Astrocyte (in vitro differentiated cells and primary cell): ENCODE measurements at places on chromosomes 12 and 14.
A peak's percentile ranks its signal among the peaks of the same experiment; 100 is the strongest.

DNA sequence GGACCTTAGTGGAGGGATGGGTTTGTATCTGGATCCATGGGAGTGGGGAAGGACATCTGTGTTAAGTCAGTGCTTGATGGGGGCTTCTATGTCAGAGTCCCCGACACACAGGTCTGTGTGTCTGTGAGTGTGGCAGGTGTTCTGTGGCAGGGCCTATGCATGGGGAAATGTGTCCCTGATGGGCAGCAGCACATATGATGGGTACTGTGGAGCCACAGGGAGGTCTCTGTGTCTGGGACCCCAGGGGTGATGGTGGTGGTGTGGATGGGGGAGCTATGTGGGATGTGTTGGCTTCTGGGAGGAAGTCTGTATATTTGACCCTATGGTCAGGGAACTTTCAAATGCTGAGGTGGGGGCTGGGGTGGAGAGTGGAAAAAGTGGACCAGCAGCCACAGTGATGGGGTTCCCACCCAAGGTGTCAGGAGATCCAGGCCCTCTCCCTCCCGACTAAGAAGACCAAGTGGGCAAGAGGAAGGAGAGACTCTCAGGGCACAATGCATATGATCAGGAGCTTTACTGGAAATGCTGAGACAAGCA is 16.5 kb downstream of the KRT7 start:
- DNase-seq, result no peak

- no peak for DNase-seq
These were observed 18.1 kb upstream of the DIABLO start for GRCh38 chr12:122243965-122244364.

DNA sequence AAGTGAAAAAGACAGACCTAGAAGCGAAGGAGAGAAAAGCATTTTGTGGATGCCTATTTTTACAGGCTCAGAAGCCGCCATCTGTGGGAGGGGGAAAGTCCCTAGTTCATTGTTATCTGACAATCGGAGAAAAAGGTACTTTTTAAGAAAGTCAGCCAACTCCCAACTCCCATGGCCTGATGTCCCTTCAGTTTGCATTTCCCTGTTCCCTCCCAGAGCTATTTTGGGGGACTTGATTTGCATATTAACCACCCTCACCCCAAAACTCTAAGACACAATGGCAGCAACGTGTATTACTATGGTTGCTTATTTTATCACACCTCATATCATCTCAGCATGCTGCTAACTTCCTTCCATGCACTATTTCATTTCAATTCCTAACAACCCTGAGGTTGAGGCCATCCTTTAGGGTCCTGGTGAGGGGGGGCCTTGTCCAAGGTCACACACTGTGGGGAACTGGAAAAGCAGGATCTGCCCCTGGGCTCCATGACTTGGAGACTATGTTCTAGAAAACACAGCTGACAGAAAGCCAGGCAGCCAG is 18.7 kb downstream of the HVCN1 start:
- no peak for DNase-seq

GRCh38 chr12:123846340-123846739 is 84.2 kb downstream of the DNAH10 start:
- no peak for DNase-seq

- DNase-seq, result no peak
These were observed 87.2 kb upstream of the NCOR2 start for GRCh38 chr12:124654666-124655047.

DNA sequence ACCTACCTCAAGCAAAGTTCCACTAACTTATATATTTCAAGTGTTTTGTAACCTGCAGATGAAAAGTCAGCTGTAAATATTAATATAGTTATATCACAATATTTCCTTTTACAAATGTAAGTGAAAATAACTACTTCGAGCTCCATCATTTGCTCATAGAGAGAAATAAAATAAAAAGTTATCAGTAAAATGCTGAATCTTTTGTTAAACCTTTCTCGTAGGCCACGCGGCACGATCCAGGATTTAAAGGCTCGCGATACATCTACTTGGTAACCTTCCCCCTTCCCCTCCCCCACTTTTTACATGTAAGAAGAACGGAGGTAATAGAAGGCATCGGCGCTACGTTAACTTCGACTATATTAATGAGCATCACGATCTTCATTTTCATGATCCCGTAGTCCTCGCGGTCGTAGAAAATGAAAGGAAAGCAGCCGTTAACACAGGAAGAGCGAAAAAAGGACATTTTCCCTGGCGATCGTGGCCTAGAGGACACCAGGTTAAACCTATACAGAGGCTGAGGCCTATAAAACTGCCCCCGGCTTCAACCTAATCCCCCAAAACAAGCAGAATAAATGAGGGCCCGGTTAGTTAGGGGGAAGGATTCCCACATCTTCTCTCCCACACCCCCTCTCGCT is 508 bp downstream of the HNRNPC start:
- peak; percentile 44 for DNase-seq

DNA sequence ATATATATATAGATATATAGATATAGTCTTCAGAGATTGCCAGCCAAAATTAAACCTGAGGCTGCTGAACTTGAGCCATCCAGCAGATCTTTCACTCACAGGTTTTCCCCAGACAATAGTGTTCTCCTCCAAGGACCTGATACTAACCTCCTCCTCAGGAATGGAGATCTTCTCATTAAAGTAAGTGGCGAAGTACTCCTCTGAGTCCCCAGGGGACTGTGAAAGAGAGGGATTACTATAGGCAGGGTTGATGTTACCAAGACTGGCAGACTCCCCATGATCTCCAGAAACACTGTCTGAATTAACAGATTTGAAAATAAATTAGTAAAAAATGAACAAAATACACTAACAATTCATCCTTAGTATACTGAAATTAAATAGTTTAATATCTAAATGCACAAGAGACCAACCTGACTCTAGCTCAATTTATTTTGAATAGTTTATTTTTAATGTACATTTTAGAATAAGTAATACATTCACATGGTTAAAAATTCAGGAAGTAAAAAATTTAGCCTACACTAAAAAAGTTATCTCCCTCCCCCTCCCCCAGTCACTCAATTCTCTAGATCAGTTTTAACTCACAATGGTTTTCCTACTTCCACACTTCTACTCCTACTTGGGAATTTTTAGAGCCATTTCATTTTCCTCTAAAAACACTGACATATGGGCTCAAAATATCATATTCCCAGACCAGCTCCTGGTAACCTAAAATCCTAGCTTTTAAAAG is 17.7 kb downstream of the SLC11A2 start:
- DNase-seq, result no peak

DNA sequence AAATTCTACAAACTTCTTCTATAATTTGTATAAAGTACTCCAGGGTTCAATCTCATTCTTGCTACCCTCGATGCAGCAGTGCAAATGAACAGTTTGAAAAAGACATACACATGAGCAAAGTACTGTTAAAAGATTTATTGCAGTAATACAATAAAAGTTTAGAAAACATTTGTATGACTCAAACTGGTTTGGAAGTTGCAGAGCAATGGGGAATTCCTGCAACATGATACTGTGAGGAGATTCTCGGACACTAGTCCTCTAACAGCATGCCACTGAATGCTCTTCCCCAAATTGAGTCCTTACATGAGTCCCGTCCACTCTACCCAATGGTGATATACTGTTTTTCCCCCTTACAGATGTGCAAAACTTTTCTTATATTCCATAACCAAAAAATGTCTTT is 45.4 kb downstream of the ATG14 start:
- DNase-seq, result peak; percentile 48

DNA sequence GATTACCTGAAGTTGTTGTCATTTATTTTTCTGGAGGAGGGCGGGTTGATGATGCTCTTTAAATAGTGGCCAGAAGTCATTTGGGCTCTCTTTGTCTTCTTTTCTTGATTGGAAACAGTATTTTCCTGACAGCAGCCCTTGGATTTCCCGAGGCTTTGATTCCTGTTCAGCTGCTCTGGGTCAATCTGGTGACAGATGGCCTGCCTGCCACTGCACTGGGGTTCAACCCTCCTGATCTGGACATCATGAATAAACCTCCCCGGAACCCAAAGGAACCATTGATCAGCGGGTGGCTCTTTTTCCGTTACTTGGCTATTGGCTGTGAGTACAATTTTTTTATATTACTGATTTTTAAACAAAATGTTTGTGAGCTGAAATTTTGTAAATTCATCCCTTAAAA is 60.4 kb downstream of the ANAPC7 start:
- no peak for DNase-seq

GRCh38 chr12:87349681-87350080 is 679.5 kb downstream of the C12orf50 start:
- DNase-seq, result no peak

- peak; percentile 94 for DNase-seq
These were observed 92.5 kb downstream of the SSPN start for GRCh38 chr12:26287671-26288381.

DNA sequence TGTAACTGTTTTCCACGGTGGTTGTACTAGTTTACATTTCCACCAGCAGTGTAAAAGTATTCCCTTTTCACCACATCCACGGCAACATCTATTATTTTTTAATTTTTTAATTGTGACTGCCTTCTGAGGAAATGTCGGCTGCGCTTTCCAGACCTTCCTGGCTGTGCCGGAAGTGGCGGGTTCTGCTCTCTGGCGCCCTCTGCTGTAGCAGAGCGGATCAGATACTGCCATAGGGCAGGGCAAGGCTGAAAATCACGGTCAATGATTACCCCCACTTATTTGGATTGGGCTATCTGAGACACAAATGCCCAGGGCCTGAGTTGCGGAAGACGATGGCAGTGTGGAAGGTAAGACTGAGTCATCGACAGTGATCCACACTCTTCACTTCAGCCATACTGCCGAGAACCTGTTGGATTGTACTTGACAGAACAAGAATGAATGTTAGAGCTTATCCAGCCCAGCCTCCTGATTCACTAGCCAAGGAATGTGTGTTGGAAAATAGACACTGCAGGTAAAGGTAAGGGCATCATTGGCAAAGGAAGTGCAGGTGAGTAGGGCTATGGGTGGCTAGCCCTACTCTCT is 124.2 kb downstream of the NTF3 start:
- no peak for DNase-seq

GRCh38 chr14:88563845-88564244 is 1.0 kb downstream of the ZC3H14 start:
- DNase-seq, result no peak

GRCh38 chr14:77549451-77549850 is 50.8 kb upstream of the ISM2 start:
- no peak for DNase-seq

- DNase-seq, result no peak
These were observed 5.3 kb downstream of the GABARAPL1 start for GRCh38 chr12:10218021-10218420.

- peak; percentile 93 for DNase-seq
These were observed 107.7 kb downstream of the ARF6 start for GRCh38 chr14:50000380-50001150.

GRCh38 chr14:103775506-103775905 is 59.9 kb downstream of the ZFYVE21 start:
- no peak for DNase-seq

GRCh38 chr12:58916921-58917511 is 3.3 kb downstream of the LRIG3 start:
- DNase-seq, result peak; percentile 63

- DNase-seq, result peak; percentile 17
These were observed 78.7 kb downstream of the TXNDC16 start for GRCh38 chr14:52473557-52473956.
